ENCODE measurements at places on chromosomes 16 and 17.

DNA sequence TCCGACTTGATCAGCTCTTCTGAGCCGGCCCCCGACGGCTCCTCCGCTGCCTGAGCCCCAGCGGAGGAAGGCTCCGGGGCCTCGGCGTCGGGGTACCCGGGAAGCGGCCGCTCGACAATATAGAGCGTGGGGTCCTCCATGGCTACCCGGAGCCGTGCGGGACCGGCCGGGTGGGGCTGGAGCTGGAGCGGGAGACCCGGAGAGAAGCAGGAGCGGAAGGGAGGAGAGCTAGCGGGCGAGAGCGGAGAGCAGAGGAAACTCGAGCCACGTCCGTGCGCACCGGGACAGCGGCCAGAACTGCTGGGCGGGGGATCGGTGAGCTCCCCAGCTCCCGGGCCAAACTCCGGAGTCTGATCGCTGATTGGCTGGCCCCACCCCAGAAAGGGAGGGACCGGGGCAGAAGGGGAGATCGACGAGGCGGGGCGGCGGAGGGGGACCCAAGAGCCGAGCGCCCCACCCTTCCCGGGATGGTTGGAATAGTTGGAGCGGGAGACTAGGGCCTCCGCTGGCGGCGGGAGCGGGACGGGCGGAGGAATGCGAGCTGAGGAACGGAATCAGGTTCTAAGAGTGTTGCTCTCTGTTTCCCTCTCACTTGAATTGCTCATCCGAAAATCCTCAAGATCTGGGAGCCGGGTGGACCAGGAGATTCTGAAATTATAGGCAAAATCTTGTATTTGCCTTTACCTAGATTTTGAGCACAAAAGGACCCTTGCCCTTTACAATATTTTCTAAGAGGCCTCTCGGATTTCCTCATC, at the start of gene CAVIN1:
CAVIN1 (minus strand) TSS at position 299 of the 755 bp plus-strand sequence; CDS start at position 140, 159 bp downstream.
- no peak for DNase-seq

DNA sequence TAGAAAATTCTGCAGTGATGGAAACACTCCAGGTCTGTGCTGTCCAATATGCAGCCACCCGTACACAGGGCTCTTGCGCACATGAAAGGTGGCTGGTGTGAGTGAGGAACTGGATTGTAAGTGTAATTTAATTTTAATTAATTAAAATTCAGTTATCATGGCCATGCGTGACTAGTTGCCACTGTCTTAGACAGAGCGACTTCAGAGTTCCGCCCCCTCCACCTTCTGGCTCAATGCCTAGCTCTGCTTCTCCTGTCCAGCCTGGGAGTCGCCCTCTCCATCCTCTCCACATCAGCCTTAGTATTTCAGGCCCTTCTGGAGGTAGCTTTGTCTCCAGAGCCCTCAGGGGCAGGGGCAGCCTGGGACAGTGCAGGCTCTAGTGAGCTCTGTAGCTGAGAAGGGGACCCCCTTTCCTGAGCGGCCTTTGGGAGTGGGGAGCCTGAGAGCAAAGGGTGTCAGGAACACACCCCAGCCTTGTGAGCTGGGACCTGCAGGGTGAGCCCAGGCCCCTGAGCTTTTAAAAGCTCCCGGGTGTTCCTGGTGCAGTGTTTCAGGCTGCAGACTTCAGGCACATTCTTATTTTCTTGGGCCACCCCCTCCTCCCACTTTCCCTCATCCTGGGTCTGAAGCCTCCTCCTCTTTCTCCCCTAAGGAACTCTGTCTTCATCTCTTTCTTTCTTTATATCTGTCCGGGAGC, 99.4 kb downstream of the IRF8 start:
- DNase-seq: no peak

DNA sequence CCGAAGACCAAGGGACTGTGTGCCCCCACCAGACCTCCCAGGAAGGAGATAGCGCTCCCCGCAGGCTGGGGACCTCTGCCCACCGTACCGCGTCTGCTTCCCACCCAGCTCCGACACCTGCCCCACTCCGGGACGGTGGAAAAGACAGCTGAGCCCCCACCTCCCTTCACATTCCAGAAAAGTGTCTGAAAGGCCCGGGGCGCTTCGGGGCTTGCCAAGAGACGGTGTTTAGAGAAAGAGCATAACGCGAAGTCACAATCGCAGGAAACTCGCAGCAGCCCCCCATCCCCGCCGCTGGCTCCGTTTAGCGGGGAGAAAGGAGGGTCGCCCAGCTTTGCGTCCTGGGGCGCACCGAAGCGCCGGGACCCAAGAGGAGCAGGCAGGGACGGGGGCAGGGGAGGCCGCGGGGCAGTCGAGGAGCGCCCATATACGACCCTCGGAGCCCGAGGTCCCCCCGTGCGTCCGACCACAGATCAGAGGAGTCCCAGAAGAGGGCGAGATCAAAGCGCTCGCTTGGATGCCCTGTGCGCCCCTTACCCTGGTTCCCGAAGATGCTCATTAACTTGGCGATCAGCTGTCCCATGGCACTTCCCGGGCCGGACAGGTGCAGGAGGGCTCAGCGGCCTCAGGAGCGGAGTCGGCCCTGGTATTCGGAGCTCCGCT, 652 bp downstream of the ARL5C start:
- DNase-seq: no peak

DNA sequence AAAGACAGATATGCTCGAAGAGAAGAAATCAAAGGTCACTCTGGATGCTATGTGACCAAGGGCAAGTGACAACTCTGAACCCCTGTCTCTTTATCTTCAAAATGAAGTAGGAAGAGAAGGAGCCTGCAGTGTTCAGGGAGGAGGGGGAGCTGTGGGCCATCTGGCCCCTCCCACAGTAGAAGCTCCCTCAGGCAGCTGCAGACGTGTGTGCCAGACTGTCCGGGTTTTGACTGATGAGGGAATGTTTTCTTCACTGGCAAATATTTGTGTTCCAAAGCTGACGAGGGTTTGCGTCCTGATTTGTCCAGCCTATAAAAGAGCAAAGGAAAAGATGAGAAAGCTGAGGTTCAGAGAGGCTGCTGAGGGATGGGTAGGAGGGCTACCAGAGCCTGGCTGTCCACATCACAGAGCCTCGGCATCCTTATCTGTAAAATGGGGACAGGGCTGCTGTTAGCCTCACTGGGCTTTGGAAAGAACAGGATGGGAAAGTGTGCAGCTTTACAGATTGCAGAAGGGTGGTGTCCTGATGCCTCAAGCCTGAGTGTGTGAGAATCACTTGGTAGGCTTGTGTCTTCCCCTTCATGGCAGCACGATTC, 1.8 kb upstream of the GINS2 start:
- no peak for DNase-seq

- no peak for DNase-seq
Measured at GRCh38 chr17:55342800-55343585, 78.2 kb downstream of the HLF start.

DNA sequence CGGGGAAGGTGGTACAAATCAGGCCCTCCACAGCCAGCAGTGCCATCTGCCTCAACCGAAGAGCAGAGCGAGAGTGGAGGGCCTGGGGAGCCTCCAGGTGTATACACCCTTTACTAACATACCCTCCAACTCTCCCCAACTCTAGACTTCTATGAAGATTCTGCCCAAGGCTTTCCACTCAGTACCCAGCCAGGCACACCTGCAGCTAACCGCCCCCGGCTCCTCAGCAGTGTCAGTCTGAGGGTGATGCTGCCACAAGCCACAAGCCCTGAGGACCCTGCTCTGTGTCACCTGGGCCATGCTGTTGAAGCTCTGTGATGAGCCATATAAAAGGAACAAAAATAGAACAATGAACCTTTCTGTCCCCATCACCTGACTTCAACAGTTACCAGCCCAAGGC, 3.8 kb downstream of the CENPV start:
- no peak for DNase-seq

GRCh38 chr16:31472709-31473203, 804 bp downstream of the TGFB1I1 start:
- DNase-seq: peak; percentile 22

DNA sequence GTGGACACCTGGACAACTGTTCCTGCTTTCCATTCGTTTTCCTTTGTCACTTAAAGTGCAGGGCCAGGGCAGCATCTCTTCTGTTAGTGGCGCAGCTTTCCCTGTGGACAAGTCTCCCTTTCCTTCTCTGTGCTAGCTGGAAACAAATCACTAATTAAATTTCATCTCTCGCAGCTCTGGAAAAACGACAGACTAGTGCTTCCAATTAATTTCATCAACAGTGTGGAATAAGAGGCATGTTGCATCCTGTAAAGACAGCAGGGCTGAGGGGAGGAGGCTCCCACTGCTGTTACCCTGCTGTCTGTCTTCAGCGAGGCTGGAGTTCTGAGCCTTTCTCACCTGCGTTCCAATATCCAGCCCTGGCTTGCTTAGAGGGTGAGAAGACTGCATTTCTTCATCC, 352.1 kb upstream of the HSBP1 start:
- DNase-seq: no peak

GRCh38 chr16:9874219-9874618, 308.0 kb downstream of the GRIN2A start:
- no peak for DNase-seq

- DNase-seq: no peak
Measured at GRCh38 chr17:1776328-1776727, 14.5 kb downstream of the SERPINF1 start.

DNA sequence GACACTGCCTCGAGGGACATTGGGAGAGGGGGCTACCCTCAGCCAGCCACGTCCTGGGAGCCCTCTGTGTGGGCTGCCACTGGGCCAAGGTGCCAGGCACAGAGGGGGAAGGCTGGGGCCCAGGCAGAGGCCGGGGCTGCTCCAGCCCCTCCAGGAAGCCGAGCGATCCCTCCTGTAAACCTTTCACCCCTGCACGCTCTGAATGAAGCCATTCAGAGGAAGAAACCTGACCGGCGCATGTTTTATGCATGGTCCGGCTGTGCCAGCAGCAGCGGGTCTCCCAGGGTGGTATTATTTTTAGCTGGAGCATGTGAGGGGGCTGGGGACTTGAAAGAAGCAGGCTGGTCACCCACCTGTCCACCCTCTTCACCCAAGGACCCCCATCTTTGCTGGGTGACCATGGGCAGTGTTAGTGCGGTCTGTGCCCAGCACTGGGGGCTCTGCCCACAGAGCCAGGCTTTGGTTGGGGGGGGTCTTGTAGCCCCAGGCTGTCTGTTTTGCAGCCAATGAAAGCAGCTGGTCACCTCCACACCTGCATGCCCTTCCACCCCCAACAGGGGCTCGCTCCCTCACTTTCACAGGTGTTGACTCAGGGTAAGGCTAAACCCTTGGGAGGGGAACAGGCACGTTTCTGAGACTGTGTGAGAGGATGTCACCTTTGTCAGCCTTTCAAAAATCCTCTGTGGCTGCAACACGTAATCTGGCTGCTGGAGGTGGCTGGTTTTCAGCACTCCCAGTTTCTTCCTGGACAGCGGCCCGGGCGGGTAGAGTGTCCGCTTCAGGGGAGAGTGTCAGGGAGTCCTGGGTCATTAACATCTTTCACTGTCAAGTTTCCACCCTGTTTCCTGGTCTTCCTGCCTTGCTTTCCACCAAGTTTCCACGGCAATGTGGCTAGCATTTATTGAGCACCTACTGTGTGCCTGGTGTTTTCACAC, 77.1 kb upstream of the BRD7 start:
- no peak for DNase-seq

GRCh38 chr17:34275881-34276280, 5.9 kb downstream of the CCL7 start:
- no peak for DNase-seq

GRCh38 chr16:53922807-53923571, 219.0 kb downstream of the FTO start:
- no peak for DNase-seq

DNA sequence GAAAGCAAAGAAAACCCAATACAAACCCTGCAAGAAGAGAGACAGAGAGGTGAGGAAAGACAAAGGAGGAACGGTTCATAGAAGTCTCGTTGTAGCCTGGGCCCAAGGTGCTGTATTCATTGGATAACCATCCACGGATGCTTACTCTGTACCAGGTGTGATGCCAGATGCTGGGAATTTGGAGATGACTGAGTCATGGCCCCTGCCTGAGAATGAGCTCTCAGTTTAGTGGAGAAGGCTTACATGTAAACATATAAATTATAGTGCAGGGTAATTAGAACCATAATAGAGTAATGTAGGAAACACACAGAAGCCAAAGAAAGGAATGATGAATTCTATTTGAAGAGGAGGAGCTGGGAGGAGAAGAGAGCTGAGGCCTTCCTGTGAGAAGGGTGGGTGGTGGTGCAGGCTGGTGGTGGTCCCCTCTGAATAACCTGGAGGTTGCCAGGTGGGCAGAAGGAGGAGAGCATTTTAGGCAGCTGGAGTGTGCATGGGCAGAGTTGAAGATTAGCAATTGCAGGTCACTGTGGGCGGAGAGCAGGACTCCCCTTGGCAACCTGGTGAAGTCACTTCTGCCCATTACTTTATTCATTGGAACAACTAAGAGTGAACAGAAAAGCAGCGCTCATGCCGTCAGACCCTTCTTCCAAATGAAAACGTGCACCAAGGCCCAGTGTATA, 7.7 kb upstream of the ZG16 start:
- no peak for DNase-seq

GRCh38 chr17:78708510-78708973, 73.5 kb downstream of the CYTH1 start:
- peak; percentile 36 for DNase-seq

GRCh38 chr17:17075125-17075781, 33.0 kb downstream of the MPRIP start:
- DNase-seq: no peak

DNA sequence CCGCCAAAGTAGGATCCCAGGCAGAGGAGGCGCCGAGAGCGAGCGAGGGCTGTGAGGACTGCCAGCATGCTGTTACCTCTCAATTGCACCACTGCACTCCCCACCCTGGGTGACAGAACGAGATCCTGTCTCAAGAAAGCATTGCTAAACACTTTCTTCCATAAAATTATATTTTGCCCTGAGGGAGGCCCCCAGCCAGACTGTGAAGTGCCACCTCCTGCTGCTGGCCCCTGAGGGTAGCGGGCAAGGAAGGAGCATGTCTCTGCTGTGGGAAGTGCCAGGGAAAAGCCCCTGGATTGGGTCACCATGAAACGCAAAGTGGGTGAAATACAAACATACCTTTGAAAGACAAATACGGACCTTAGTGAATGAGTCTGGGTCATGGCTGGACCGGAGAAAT, 78.0 kb upstream of the AMZ2 start:
- DNase-seq: no peak

- no peak for DNase-seq
Measured at GRCh38 chr17:76009969-76010661, 9.5 kb downstream of the CDK3 start.

DNA sequence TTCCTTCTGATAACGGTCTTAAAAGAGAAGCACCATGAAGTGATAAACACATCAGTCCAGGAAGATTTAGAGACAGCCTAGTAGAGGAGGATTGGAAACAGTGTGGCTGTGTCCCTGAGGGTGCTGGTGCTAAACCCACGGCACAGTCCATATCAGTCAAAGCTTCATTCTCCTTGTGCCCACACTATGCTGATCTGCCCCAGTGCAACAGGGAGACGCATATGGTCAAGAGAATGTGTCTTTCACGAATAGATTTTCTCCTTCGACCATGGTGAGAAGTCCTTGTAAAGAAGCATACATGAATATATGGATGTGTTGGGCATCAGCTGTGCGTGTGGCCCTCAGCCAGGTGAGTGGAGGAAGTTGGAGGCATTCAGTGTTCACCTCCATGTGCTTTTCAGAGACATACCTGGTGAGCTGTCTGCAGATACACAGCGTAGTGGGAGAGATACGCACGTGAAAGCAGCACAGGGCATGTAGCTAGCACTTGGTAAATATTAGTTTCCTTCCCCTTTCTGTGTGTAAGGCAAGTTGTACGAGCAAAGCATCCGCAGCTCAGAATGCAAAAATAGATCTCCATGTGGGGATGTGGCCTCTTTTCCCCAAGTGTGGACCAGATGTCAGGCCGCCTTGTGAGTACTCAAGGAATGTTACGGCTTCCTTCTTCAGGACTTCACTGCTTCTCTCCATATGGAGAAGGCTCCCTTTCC, 29.4 kb downstream of the HLF start:
- DNase-seq: no peak

GRCh38 chr17:13491491-13491890, 110.2 kb downstream of the HS3ST3A1 start:
- DNase-seq: no peak
